ENCODE measurements at places on chromosomes 7 and 10.

DNA sequence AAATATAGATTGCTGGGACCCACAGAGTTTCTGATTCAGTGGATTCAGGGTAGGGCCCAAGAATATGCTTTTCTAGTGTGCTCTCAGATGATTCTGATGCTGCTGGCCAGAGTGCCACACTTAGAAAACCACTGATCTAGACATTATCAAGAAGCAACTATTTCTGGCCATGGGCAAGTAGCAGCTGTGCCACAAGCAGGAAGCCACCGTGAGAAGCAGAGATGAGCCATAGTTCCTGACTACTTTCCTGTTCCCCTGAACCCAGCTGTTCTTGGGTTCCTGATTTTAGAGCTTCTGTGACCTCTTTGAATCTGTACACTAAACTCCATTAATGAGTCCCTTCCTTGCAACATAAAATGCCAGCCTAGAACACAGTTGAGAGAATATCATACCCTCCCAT, 38.1 kb upstream of the PIK3AP1 start:
- DNase-seq = no peak

DNA sequence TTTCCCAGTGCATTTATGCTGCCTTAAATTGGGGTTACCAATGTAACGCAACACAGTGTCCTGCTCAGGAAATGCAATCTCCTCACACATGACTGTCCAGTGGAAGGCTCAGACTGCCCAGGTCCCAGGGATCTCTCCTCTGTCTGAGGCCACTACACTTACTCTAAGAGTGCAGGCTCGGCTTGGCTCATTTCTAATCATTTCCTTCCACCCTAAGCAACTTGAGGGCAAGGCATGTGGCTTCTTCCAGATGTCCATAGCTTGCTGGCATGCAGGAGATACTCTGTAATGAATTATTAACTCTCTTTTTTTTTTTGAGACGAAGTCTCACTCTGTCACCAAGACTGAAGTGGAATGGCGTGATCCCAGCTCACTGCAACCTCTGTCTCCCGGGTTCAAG, 23.7 kb downstream of the PLAC9 start:
- DNase-seq = no peak

GRCh38 chr7:112173568-112173905, 32.7 kb downstream of the DOCK4 start:
- no peak for DNase-seq

GRCh38 chr10:113988535-113988934, 55.1 kb upstream of the ADRB1 start:
- no peak for DNase-seq

DNA sequence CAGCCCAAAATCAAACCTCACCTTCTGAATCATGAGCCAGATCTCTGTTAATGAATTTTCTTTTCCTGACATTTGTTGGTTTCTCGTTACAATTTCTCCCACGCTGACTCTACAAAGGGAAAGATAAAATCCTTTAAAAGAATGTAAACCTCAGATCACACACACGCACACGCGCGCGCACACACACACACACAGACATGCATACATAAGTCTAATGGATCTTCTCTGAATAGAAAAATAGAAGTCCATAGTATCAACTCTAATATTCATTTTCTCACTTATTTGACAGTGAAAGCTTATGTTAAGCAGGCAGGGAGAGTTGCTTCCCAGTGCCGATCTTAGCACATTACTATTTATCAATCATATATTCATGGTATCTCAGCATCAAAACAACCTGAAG, 1.4 kb downstream of the ETV1 start:
- no peak for DNase-seq

DNA sequence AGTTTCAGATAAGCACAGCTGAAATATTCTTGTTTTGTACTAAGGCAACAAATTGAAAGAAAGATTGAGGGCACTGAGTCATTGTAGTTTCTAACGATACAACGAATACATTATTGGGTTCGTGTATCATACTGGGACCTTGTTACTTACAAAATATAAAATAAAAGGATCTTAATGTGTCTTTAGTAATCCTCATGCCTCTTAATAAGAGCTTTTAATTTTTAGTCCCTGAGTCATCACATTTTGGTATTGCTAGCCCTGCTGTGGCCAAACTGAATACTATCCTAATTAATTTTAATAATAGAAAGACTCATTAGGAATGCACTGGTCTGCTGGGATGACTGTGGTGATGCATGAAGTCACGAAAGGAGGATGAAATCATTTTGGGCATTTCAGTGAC, 309.7 kb downstream of the EXOC4 start:
- no peak for DNase-seq

- no peak for DNase-seq
These were observed 49.5 kb downstream of the ASAH2B start for GRCh38 chr10:50788951-50789945.

- no peak for DNase-seq
These were observed 186.8 kb upstream of the AUTS2 start for GRCh38 chr7:69411466-69411865.

- DNase-seq = no peak
These were observed 74.6 kb upstream of the FRMD4A start for GRCh38 chr10:14405076-14406065.
